ENCODE measurements at places on chromosomes 6 and 20. TPM values are rescaled to one million over a fixed set of nuclear protein-coding genes. Genes with fewer than 3 reads are reported as not detected.

GRCh38 chr20:58546756-58547622, 31.8 kb upstream of the APCDD1L start:
- DNase-seq: no peak

DNA sequence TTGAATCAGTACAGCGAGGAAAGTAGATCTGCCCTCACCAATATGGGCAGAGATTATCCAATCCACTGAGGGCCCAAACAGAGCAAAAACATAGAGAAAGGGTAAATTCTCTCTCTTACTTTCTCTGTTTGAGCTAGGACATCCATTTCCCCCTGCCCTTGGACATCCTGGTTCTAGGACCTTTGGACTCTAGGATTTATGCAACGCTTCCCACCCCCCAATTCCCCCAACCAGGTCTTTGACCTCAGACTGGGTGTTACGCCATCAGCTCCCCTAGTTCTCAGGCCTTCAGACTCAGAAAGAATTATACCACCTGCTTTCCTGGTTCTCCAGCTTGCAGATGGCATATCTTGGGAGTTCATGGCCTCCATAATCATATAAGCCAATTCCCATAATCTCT, 10.2 kb upstream of the B3GAT2 start:
- DNase-seq: no peak

GRCh38 chr6:1202201-1202600, 109.7 kb upstream of the FOXQ1 start:
- no peak for DNase-seq

DNA sequence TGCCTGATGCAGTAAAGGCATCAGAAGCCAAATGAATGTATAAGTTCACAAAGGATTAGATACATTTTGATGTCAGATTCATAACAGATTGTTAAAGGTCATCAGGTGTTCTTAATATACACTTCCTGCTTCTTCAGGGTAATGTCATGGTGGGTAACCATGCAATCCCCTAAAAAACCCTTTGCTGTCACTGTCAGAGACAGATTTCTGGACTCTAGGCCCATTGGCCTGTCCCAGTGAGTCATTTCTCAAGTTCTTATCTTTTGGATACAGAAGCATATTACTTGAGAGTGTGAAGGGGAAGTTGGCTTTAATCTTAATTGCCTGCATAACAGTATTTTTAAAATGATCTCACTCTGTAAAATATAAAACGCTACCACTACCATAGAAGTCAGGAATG, 895.6 kb upstream of the MAP3K7 start:
- DNase-seq: no peak

DNA sequence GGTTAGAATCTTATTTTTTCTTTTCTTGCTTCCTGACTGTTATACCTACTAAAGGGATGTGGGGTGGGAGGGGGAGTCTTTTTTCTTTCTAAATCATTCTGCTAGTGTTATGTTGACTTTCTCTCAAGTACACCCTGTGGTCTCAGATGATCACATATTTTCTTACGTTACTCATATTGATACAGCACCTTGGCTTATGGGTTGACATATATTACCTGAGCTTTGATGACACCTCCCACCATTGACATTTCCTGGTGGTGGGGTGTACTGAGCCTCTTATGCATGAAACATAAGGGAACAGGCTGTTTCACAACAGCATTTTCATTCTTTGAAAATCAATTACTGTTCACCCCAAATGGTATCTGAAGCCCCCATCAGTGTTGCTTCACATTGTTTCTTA, 169.8 kb downstream of the MMS22L start:
- no peak for DNase-seq

DNA sequence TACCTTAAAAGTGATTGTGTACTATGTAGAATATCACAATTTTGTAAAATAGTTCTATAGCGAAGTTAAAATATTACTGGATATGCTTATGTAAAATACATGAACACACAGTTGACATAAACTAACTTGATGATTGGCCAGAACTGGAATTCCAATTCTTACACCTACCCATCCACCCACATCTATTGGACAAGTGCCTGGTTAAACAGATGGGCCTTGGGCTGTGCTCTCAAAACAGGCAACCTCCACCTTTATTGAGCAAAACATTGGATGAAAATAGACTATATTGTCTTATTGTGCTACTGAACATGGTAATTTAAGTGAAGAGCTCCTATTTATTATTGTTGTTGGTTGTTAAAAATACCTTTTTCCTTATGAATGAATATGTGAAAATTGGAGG, 154.0 kb upstream of the FLRT3 start:
- no peak for DNase-seq

GRCh38 chr6:155710704-155711103, 255.1 kb upstream of the NOX3 start:
- no peak for DNase-seq

DNA sequence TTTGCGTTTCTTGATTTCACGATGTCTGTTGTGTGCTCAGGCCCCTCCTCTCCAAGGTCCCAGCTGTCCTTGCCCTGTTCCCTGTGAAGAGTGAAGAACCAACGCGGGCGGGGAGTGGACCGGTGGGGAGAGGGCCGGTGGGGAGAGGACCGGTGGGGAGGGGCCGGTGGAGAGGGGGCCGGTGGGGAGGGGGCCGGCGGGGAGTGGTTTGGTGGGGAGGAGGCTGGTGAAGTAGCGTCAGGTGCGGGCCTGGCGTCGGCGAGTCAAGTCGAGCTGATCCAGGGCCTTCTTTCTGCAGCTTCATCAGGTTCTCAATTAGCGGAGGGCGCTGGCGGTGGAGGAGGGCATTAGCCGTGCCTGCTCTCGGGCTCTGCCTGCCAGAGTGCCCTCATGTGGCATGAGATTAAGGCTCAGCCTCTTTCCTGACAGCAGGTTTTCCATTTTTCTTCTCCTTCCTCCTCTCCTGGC, 21.2 kb upstream of the BHLHE23 start:
- no peak for DNase-seq

GRCh38 chr6:47235964-47236760, 73.5 kb downstream of the TNFRSF21 start:
- DNase-seq: no peak

DNA sequence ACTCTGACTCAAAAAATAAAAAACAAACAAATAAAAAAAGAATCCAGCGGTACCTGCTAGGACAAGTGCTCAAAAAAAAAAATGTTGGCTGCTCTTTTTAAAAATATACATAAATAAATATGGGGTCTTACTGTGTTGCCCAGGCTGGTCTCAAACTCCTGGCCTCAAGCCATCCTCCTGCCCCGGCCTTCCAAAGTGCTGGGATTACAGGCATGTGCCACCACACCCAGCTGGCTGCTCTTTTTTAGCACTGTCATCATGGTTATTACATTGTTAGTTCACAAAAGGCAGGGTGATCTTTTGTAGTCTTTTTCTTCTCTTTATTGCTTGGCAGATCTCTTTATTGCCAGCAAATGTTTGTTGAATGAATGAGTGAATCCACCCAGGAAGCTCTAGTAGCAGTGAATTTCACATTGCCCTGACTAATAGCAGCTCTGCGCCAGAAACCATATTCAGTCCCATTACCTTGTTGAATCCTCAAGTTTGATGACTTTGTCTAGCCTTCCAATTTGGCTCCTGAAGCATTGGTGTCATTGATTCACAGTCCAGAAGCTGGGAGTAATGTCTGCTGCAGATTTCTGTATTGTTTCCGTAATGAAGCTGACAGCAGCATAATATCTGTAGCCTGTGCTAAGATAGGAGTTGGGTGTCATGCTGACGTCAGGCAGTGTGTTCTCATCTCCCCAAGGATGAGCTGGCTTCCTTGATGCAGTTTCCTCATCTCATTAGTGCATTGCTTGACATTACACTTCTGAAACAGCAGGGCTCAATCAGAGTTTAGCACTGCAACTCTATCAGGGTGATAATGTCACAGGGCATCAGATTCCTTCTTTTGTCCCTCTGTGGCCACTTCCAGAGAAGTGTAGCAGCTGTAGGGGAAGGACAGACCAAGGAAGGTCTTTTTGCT, 84.9 kb upstream of the TGM3 start:
- DNase-seq: no peak

DNA sequence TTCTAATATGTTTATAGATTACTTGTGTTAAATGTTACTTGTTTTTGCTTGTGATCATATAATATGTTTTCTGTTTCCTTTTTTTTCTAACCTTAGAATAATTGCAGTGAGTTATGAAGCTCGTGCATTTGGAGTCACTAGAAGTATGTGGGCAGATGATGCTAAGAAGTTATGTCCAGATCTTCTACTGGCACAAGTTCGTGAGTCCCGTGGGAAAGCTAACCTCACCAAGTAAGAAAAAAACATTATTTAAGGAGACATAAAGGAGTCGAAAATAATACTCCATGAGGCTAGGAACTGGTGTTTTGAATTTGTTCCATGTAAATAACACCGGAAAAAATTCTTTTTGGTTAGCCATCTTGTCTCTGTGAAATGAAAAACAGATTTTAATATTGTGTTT, 6.9 kb downstream of the POLH start:
- no peak for DNase-seq

- DNase-seq: no peak
Measured at GRCh38 chr6:143098054-143098671, 37.5 kb downstream of the AIG1 start.

- no peak for DNase-seq
Measured at GRCh38 chr20:18272451-18272850, 15.9 kb upstream of the ZNF133 start.

DNA sequence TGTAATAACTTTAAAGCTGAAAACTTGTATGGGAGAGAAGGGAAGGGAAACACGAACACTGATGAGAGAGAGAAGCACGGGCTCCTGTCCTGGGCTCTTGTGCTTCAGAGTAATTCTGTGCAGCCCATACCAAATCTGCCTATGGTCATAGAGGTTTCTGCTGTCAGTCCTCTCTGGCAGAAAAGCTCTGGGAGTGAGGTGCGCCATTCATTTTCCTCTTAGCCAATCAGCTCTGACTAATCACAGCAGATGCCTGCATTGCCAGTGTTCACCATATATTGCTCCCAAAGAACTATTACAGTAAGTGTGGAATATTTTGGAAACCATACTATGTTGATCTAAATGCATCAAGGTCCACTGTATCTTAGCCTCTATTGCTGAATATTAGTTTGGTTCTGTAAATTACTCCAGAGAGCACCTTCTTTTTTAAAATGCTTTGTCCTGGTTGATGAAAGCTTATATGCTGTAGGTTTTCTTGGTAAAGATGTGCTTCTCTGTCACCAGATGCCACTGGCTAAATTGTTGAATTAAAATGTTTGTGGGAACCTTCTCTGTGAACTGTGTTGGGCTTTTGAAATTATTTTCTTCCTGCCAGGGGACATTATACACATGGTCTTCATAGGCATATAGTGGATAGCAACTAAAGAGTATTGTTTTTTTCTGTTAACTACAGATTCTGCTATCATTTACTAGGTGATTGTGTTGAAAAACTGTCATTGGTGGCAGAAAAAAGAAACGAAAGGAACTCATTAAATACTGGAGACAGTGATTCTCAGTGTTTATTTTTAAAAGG, 38.3 kb downstream of the DCBLD1 start:
- DNase-seq: no peak

GRCh38 chr6:85482905-85483700, 33.2 kb downstream of the NT5E start:
- no peak for DNase-seq

GRCh38 chr20:21548390-21549035, 34.6 kb upstream of the NKX2-2 start:
- no peak for DNase-seq

DNA sequence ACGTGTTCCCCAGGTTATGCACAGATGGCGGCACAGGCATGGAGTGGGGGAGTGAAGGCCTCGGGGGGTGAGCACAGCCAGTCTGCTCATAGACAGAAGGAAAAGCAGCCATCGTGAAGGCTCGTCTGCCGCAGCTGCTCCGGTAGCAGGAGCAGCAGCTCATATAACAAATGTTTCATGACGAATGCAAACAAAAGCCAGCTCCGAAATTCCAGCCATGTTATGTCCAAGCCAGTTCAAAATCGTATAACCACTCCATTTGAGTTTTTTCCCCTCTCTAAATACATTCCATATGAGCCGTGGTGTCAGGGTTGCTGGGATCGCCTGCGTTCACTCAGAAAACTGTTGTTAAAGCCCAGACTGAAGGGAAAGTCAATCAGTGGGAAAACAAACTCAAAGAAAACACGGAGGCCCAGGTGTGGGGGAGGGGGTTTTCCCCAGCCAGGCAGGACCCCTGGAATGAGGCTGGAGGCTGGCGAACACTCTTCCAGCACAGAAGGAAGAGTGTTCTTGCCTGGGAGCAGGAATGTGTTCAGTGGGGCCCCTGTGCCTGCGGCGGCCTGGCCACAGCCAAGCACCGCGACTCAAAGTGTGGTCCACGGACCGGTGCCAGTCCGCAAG, 280.4 kb upstream of the TAB2 start:
- no peak for DNase-seq

DNA sequence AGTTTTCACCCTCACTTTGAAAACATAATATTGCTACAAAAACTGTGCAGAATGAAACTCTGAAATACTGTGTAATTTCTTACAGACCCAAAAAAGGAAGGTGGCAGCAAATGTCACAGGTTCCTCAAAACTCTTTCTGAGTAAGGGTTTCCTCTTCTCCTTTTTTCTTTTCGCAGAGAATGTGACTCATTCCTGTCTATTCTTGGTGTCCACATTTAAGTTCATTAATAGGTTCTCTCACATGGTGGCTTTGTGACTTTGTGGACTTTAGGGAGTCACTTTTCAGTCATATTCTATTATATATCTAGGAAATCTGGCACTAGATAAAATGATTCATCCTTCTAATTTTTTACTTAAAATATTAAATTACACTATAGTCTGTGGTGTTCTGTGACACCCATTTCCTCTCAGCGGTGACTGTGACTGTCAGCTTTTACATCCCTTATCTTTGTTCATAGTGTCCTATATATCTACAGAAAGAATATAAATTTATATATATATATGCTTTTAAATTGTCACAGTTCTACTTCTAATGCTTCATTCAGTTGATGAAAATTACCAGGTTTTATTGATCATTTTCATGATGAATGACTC, 126.8 kb upstream of the HCRTR2 start:
- no peak for DNase-seq

GRCh38 chr6:23180504-23181293, 611.3 kb downstream of the HDGFL1 start:
- DNase-seq: no peak

DNA sequence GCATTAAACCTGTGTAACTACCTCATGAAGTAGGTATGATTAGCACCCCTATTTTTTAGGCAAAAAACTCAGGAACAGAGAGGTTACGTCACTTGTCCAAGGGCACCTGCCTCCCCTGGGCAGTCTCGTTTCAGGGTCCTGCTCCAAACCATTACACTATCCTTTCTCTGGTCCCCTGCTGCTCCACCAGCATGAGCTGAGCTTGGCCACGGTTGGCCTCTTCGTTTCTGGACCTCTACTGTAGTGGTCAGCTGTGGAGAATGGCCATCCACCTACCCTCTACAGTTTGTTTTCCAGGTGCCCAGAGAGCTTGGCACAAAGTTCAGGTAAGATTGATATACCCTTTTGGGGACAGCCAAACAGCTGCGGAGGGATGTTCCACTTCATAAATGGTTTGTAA, 16.8 kb downstream of the COX4I2 start:
- DNase-seq: no peak

- DNase-seq: no peak
Measured at GRCh38 chr20:48143435-48144081, 358.3 kb upstream of the SULF2 start.

Gene RNF39
- 1.5 TPM for polyA plus RNA-seq

Gene FOXF2
- polyA plus RNA-seq: 0.15 TPM

Gene LGSN
- polyA plus RNA-seq: 0.92 TPM

Gene KIF6
- 0.72 TPM for polyA plus RNA-seq

Gene DDX43
- polyA plus RNA-seq: 0.74 TPM

Gene SLC22A16
- polyA plus RNA-seq: 3.1 TPM

Gene TMEM151B
- 1.5 TPM for polyA plus RNA-seq

Gene OPRM1
- not detected for polyA plus RNA-seq

All from left renal pelvis (tissue), 4 donors.